ENCODE measurements at places on chromosomes 7 and 10.

GRCh38 chr7:106471021-106471420 is 186.2 kb upstream of the NAMPT start:
- no peak for DNase-seq

DNA sequence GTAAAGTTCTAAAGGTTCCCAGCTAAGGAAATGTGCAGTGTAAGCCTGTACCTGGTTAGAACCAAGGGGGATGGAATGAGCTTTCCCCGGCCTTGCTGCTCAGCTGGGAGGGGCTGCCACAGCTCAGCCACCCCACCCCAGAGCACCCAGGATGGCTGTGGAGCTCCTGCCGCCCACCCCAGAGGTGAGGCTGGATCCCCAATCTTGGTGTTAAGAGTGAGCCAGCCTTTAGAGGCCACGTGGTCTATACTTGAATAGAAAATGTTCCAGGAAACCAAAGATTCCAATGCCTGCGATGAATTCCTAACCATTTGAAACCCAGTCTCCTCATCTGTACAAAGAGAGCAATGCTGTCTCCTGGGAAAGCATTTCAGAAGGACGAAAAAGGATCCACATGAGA is 16.5 kb downstream of the DIP2C start:
- DNase-seq = no peak

GRCh38 chr10:44962870-44963738 is 3.5 kb downstream of the RASSF4 start:
- no peak for DNase-seq

- DNase-seq = no peak
Measured at GRCh38 chr7:132023466-132023865, 467.0 kb upstream of the PODXL start.

DNA sequence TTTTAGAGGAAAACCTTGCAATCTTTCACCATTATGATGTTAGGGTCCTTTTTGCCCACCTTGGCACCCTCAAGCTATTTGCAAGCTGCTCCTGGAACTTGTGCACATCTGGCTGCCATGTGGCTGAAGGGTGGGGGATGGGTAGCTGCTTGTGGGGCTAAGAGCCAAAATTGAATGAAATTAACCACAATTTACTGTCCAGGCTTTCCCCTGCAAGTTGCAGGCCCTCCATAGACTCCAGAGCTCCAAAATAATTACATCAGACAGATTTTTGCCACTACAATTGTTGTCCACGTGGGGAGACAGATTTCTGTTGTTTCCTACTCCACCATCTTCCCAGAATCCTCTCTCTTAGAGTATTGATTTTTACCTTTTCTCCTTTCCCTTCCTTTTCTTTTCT is 19.1 kb downstream of the PI4K2A start:
- no peak for DNase-seq

DNA sequence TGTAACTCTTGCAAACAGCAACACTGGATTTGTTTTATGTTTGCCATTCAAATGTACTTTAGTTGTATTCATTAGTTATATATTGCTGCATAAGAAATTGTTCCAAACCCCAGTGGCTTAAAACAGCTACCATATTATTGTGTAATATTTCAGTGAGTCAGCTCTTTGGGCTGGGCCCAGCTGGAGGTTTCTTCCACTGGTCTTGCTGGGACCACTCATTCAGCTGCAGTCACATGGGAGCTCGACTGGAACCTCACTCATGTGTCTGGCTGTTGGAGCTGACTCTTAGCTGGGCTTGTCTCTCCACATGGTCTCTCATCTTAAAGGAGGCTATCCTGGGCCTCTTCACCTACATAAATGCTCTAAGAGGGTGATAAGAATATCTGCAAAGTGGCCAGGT is 23.2 kb upstream of the PIP4K2A start:
- DNase-seq = no peak

DNA sequence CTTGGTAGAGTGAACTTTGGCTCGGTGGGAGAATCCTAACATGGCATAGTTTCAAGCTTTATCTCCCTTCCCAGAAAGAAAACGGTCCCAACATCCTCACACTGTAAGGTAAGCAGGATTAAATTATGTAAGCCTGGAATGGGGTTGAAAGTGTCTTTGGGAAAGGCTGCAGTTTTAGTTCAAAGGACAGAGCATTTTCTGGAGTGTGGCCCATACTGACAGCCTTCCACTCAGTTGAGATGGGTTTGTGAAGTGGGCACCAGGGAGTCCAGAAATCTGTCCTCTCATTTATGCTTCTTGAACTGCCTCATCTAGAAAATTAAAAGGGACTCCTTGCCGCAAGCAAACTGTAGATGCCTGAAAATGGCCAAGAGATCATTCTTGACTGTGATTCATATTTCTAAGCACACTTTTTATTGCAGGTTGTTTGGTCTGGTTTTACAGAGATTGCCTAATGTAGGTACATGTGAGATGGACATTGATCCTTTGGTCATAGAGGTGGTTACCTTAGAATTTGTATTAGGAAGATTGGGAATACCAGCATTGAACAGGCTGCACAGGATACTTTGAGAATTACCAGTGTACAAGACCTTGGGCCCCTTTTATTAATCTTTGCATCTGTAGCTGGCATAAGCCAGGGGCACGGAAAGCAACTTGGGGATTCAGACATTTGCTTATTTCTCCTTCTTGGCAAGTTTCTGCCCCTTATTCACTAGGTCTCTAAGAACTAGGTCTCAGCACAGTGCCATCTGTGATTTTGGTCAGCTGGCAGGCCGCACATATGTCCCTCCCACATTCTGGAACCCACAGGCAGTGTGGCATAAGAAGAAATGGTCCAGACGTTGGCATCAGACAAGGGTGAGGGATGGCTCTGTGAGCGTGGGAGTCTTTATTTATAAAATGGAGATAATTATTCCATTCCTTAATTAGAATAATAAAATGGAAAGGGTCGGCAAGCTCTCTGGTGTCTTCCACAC is 125.9 kb downstream of the GLCCI1 start:
- no peak for DNase-seq

DNA sequence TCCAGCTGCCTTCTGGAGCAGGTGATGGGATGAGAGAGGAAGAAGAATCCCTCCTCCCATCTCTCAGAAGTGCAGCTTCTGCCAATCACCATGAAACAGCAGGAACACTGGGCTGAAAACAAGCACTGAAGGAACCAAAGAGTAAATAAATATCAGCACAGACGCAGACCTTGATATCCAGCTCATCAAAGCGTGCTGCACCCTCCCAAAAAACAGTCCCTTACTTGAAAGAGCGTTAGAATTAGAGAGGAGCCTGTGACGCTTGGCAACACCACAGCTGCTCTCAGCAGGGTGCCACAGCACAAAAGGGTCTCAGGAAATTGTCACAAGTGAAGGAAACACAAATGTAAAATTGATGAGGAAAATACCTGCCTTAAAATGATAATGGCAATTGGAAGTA is 39.5 kb downstream of the KLF6 start:
- no peak for DNase-seq

- no peak for DNase-seq
Measured at GRCh38 chr7:90303241-90303640, 17.9 kb downstream of the FAM237B start.

- no peak for DNase-seq
Measured at GRCh38 chr7:121932768-121933167, 59.8 kb downstream of the PTPRZ1 start.

DNA sequence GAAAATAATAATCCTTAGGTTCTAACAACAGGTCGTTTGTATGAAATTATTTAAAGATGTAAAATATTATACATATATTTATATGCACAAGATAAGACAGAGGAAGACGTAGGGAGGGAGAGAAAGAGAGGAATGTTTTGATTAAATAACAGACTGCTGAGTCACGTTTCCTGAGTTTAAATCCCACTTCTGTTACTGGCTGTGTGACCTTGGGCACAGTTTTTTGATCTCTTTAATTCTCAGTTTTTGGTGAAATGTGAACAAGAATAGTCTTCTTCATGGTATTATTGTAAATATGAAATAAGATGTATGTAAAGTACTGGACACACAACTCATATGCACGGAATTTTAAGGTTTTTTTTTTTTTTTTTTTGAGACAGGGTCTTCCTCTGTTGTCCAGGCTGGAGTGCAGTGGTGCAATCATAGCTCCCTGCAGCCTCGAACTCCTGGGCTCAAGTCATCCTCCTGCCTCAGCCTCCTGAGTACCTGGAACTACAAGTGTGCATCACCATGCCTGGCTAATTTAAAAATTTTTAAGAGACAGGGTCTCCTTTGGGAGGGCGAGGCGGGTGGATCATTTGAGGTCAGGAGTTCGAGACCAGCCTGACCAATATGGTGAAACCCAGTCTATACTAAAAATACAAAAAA is 42.6 kb downstream of the BAMBI start:
- no peak for DNase-seq

- no peak for DNase-seq
Measured at GRCh38 chr10:119330342-119330741, 123.0 kb downstream of the GRK5 start.

- DNase-seq = no peak
Measured at GRCh38 chr10:60291344-60291930, 98.2 kb downstream of the ANK3 start.

GRCh38 chr10:125785791-125786190 is 10.2 kb upstream of the MMP21 start:
- DNase-seq = no peak

DNA sequence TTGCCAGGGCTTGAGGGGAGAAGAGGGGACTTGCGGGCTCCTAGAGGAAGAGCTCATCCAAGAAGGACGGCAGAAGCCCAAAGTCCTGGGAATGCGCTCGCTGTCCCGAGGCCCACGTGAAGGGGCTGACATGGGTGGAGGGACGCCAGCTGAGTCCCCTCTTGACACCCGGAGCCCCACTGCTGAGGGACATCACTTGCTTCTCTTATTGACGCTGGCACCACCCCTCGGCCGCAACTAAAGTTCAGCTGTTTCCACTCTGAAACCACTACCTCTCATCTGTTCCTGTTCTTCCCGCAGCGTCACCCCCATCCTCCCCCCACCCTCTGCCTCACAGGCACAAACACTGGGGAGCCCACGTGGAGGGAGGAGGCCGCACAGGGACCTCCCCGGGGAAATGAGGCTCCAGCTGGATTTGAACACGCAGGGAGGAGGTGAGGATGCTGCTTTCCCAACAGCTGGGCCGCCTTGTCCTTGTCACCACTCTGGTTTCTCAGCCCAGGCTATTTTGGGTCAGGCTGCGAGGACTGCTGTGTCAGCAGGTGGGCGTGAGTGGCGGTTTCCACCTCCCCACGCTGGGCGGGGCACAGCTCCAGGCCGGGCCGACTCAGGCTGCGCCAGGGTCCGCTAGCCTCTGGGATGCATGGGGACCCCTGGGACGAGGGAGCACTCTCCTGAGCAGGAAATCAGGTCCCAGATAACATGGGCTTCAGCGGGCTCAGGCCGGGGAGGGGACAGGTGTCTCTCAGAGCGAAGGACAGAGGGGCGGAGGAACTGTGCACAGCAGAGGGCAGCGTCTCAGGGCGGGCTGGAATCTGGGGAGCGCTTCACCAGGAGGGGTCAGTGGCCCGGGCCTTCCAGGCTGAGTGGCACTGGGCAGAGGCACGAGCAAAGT is 156.3 kb downstream of the ZNF248 start:
- no peak for DNase-seq

GRCh38 chr7:138842111-138842510 is 44.1 kb upstream of the ATP6V0A4 start:
- DNase-seq = no peak
